ENCODE measurements at places on chromosomes 16 and 17.

GRCh38 chr16:79098907-79099306 lies 501.6 kb downstream of the MAF start:
- DNase-seq, result no peak

DNA sequence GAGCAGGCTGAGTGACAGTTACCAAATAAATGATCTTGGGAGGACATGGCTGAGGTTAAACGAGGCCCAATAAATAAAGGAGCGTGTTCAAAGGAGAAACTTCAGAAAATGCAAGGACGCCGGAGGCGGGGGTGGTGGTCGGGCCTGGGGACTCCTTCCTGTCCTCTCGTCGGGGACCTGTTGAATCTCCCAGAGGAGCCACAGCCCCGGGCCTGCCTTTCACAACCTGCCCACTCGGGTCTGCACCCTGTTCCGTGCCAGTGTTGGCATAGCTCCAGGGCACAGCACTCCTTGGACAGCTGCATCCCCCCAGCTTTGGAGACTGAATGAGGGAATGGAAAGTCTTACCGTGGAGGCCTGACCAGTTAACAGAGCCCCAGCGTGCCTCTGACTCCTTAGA lies 8.1 kb upstream of the TBX4 start:
- no peak for DNase-seq

DNA sequence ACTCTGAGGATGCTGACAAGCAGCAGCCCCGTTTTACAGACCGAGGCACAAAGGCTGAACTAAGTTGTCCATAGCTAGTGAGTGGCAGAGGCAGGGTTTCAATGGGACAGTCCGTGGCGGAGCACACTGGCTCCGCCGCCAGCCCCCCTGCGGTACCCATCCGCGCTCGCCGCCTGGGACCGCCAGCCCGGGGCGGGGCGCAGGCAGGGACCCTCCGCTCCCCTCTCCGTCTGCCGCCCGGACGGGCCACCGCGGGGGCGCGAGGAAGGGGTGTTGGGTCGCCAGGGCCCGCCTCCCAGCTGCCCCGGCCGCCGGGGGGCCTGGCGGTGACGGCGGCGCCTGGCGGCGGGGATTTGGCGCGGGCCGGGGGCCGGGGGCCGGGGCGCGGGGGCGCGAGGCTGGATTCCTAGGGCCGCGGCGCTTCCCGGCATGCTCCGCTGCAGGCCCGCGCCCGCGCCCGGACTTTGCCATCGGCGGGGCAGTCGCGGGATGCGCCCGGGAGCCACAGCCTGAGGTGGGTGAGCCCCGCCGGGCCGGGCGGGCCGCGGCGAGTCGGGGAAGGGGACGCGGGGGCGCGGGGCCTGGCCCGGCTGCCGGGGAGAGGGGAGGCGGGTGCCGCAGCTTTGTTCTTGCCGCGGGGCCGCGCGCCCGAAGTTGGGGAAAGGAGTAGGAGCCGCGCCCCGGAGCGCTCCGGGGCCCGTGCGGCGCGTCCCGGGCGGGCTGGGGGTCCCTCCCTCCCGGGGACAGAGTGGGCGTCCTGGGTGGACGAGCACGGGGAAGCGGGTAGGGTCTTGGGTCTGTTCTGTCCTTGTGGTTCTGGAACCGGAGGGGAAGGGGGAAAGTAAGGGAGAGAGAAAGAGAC lies at the start of gene TMEM98:
TSS of gene TMEM98 (plus strand) at position 430 of the 862 bp plus-strand sequence. CDS start 3,376 bp downstream, outside the sequence.
- DNase-seq, result no peak

GRCh38 chr17:78238823-78239488 lies 7.5 kb downstream of the TMEM235 start:
- no peak for DNase-seq

GRCh38 chr16:53827741-53828140 lies 123.8 kb downstream of the FTO start:
- DNase-seq, result no peak

DNA sequence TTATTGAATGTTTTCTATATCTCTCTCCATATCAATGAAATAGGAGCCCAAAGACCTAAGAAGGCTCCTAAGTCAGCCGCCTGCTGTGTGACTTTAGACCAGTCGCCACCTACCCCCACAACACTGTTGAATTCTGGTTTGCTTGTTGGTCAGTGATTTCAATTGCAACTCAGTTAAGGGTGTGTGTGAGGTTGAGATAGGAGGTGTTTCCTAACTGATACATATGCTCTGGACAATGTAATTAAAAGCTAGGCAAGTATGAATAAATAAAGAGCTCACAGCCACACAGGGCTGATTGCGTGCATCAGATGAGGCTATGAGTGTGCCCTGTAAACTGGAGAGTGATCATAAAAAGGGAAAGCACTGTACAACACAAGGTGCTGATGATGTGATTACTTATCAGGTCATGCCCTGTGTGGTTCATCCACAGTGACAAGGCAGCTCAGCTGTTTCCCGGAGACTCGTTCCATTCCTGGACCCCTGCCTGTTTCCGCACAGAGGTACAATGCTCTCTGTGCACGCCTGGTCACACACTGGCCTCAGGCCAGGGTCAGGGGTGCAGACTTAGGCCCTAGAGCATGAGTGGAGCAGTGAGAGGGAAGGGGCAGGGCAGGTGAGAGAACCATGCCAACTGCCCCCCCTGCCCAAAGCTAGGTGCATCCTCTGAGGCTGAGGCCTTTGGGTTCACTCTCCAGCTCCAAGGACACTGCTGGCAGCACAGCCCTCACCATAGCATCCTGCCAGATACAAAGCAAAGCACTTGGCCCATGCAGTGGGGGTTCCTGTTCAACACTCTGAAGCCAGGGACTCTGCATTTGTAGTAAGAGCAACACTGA lies 3.3 kb upstream of the KRT35 start:
- DNase-seq, result no peak

GRCh38 chr16:83774066-83774465 lies 33.7 kb upstream of the HSBP1 start:
- DNase-seq, result no peak

DNA sequence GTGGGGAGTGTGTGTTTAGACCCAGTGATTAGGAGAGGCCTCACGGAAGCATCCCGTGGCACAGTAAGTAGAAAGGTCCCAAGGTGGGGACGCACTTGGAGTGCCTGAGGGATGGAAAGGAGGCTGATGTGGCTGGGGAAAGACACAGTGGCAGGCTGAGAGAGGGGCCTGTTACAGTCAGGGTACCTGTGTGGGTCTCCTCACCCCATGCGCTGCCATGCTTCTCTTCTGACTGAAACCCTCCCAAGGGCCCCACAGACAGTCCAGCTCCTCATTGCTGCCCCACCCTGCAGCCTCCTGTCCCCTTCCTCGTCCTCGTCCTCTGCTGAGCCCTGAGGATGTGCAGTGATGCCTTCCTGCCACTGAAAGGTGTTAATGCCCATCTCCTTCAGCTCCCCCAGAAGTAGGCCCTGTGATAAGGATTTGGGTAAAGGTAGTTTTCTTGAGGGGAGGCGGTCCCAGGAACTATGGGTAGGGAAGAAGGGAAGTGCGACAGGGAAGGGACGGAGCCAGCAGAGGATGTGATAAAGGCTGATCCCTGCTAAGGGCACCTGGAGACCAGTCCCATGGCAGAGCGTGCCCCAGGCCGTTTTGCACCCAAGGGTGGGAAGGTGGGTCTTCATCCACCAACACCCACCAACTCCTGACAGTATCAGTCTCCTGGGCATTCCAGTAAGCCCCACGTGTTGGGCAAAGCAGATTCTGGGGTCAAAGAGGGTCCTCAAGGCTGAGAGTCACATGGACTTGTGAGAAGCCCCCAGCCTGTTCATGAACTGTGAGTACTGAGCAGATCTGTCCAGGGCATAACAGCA lies 237.2 kb downstream of the GSG1L start:
- DNase-seq, result no peak

GRCh38 chr17:74687886-74688285 lies 24.8 kb downstream of the CD300LF start:
- no peak for DNase-seq

- DNase-seq, result peak; percentile 8
These were observed 1.7 kb upstream of the CDH11 start for GRCh38 chr16:65123396-65124211.

DNA sequence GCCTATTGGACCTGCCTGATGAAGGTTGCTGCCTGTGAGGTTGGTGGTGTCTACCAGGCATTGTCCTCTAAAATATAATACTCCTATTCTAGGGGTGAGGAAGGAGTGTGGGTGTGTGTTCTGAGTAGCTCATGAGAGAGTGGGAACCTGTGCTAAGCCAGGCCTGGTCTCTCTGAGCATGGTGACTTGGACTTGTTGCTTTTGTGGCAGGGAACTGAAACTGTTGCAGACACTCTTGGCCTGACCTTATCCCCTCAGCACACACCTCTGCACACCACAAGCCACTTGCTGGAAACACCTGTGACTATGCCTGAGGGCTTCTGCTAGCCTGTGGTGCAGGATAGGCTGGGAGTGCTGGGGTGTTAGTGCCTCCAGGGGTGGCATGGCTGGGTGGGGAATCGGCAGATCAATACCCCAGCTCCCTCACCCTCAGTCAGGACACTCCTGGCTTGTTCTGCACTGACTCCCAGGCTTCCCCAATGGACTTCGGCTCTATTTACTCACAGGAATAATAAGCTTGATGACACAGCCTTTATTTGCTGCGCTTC lies 29.9 kb downstream of the PLCG2 start:
- peak; percentile 98 for DNase-seq

DNA sequence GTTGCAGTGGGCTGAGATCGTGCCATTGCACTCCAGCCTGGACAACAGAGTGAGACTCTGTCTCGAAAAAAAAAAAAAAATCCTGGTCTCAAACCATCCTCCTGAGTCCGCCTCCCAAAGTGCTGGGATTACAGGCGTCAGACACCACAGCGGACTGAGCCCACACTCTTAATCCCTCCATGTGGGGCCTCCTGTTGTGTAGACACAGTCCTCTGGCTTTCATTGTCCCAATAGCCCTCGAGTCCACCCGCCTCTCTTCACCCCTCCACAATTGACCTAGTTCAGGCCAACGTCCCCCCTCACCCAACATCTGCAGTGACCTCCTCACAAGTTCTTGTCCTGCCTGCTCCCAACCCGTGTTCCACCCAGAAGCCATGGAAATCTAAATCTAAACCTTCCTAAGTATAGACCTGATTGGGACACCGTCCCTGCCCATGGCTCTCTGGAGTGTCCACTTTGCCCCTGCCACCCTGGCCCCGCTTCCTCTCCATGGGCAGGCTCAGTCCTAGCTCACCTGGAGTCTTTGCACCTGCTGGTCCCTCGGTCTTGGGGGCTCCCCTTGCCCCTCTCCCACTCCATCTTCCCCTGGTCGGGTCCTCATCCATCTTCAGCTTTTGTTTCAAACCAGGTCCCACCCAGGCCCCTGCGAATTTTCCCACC lies 46.7 kb downstream of the HAPSTR1 start:
- DNase-seq, result no peak

DNA sequence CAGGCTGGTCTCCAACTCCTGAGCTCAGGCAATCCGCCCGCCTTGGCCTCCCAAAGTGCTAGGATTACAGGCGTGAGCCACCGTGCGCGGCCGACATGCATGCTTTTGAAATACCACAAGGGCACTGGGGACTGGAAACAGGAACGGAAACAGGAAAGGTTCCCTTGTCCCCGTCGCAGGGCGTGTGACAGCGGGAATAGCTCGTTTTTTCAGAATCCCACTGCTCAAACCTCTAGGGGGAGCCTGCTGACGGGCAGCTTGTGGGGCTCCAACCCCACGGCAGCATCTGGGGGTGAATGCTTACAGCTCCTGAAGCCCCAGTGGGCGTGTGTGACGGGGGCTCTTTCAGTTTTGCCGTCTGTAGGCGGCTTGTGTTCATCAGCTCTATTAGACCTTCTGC lies 18.8 kb upstream of the ASGR2 start:
- peak; percentile 70 for DNase-seq

- peak; percentile 53 for DNase-seq
These were observed 2.1 kb upstream of the GSDMB start for GRCh38 chr17:39920218-39921210.

GRCh38 chr17:66676421-66676820 lies 158.5 kb upstream of the CACNG5 start:
- DNase-seq, result no peak
